ENCODE measurements at places on chromosomes 4 and X. TPM values are rescaled to one million over a fixed set of nuclear protein-coding genes. Genes with fewer than 3 reads are reported as not detected.

Gene GPR119
- polyA plus RNA-seq = not detected

Gene LRIT3
- polyA plus RNA-seq = 0.51 TPM

Gene NBDY
- polyA plus RNA-seq = 74.0 TPM

Gene GAR1
- polyA plus RNA-seq = 36.1 TPM

Gene FATE1
- 0.16 TPM for polyA plus RNA-seq

Gene SPP1
- polyA plus RNA-seq = 195 TPM

GRCh38 chrX:68432648-68433047, 647 bp downstream of the OPHN1 start:
- DNase-seq = no peak

DNA sequence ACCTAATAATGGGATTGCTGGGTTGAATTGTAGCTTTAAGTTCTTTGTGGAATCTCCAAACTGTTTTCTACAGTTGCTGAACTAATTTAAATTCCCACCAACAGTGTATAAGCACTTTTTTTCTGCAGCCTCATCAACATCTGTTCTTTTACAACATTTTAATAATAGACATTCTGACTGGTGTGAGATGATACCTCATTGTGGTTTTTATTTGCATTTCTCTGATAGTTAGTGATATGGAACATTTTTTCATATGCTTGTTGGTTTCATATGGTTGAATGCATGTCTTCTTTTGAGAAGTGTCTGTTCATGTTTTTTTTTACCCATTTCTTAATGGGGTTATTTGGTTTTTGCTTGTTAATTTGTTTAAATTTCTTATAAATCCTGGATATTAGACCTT, 1718.9 kb downstream of the C4orf33 start:
- no peak for DNase-seq

GRCh38 chr4:129218360-129218759, 122.4 kb downstream of the C4orf33 start:
- DNase-seq = no peak

DNA sequence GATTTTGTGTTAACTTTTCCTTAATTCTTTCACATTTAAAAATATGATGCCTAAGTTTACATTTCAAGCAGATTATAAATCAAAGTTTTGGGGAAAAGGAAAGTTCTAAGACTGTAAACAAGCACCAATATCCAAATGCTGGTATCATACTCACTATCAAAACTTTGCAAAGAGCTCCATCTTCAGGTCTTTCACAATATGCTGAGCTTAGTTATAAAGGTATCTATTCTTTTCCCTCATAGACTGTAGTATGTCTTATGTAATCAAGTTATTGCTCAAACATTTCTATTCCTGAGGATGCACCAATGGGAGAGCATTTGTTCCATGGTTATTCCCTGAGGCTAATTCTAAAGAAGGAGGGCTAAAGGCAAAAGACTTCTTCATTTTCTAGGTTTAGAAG, 207.9 kb upstream of the FAM241A start:
- DNase-seq = no peak

- DNase-seq = no peak
Observed at GRCh38 chrX:151537572-151537971, 25.9 kb upstream of the PASD1 start.

- DNase-seq = peak; percentile 65
Observed at GRCh38 chr4:14087921-14088320, 460.4 kb upstream of the BOD1L1 start.

GRCh38 chr4:127732623-127733328, 2.6 kb downstream of the SLC25A31 start:
- DNase-seq = peak; percentile 23

DNA sequence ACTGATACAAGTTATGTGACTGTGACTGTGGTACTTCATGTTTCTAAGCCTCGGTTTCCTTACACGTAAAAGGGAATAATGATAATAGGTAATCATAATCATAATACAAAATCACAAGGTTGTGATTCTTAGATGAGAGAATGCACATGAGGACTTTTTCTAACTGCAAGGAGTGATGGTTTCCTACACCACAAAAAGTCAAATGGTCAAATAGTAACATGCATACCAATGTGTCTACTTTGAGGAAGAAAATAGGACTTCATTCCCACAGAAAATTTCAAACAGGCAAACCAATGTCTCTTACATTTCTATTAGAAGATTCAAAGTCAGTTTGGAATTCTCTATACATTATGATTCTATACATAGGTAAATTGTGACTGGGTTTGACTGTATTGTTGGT, 368.7 kb upstream of the FTHL17 start:
- no peak for DNase-seq

DNA sequence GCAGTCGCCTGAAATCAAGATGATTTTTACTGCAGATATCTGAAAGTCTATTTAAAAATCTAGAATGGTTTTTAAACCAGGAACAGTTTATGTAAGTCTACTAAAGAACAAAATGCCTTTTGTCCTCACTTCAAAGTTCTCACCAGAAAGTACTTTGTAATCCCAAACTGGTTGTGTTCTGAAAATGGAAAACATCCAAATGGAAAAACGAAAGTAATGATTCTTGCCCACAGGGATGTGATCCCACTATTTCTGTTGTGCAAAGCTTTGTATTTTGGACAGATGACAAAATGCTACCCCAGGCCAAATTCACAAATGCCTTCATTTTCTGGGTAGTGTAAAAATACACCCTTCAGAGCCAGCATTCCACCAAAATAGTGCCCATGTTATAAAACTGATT, 265.5 kb upstream of the FTHL17 start:
- no peak for DNase-seq

GRCh38 chrX:69050051-69050765, 115.0 kb downstream of the PJA1 start:
- DNase-seq = no peak

- no peak for DNase-seq
Observed at GRCh38 chrX:105567082-105567481, 255.3 kb upstream of the NRK start.

- peak; percentile 96 for DNase-seq
Observed at GRCh38 chr4:139740531-139741041, 75.0 kb downstream of the MGST2 start.

- DNase-seq = no peak
Observed at GRCh38 chr4:79604152-79604551, 196.1 kb upstream of the GK2 start.

- no peak for DNase-seq
Observed at GRCh38 chrX:104482757-104483156, 83.2 kb upstream of the IL1RAPL2 start.

- DNase-seq = no peak
Observed at GRCh38 chr4:124167602-124168001, 544.9 kb downstream of the ANKRD50 start.

- no peak for DNase-seq
Observed at GRCh38 chr4:182748283-182748682, 168.9 kb downstream of the DCTD start.

- no peak for DNase-seq
Observed at GRCh38 chr4:43992552-43992951, 456.1 kb downstream of the KCTD8 start.

DNA sequence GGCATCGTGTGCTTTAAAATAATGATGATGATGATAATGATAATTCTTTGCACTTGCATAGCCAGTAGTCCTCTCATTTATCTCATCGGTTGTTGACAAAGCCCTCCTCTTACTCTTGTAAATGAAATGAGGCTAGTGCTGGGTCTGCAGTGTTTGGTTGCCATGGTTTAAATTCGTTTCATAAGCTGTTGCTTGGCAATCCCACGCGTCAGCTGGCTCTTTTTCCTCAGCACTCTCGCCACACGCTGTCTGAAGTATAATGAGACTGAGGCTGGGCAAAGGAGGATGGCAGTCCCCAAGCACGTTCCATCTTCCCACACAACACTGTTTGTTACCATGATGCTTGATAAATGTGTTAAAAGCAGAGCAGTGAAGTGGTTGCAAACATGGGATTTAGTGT, 15.5 kb downstream of the PAGE4 start:
- DNase-seq = peak; percentile 56

Measured in right lung (tissue), 10 donors.